ENCODE measurements at places on chromosomes 2 and 18.

GRCh38 chr2:165635532-165635931, 158.5 kb downstream of the GALNT3 start:
- DNase-seq = no peak

GRCh38 chr2:203565076-203565475, 30.0 kb upstream of the RAPH1 start:
- DNase-seq = no peak

DNA sequence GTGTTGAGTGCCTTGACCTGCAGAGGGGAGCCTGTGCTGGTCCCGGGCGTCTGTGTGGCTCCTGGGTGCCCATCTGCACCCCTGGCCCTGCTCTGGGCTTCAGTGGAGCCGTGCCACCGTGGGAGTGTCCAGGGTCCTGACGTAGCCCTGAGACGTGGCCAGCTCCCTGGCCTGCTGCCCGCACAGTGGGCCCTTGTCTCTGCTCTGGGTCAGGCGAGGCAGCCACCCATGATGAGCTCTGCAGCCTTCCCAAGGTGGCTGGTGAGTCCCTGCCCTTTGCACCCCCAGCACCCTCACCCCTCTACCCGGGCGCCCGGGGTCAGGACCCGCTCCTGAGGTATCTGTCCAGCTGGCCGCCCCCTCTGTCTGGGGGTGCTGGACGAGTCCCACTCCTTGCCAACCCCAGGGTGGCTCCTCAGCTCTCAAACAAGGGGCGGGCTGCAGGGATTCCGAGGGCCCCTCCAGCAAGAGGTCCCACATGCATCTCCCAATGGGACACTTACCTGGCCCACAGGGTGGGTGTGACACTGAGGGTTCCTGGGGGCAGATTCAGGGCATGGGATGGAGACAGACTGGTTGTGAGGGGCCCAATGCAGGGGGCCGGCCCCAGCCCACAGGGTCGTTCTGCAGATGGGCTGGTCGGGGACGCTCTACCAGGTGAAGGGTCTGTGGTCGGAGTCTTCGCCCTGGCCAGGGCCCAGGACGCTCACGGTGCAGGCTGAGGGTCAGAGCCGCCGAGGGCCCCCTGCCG, 2.4 kb downstream of the NEU4 start:
- DNase-seq = no peak

DNA sequence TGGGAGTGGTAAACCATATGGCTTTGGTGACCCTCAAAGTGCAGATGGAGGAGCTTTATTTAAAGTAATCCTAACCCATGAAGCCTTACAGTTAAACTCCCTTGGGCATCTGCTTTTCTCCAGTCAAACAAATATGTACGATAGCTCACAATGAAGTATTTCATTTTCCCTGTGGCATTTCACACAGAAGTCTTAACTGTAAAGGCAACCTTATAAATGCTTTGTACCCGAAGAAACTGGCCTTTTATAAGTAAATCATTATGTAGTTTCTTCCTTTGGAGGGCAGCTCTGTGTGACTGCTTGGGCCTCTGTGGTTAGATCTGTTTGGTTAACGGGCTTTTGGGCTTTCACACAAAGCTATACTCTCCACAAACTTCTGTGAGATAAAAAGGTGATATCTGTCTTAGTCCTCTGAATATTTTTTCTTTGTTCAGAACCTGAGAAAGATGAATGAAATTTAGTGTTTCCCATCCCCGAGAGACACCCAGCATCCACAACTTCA, 46.6 kb downstream of the SCN1A start:
- no peak for DNase-seq

GRCh38 chr18:10930076-10930475, 219.3 kb downstream of the PIEZO2 start:
- no peak for DNase-seq

- no peak for DNase-seq
These were observed 1147.1 kb downstream of the CNTNAP5 start for GRCh38 chr2:125172181-125172580.

GRCh38 chr18:34521040-34521439, 189.1 kb upstream of the DTNA start:
- DNase-seq = no peak

DNA sequence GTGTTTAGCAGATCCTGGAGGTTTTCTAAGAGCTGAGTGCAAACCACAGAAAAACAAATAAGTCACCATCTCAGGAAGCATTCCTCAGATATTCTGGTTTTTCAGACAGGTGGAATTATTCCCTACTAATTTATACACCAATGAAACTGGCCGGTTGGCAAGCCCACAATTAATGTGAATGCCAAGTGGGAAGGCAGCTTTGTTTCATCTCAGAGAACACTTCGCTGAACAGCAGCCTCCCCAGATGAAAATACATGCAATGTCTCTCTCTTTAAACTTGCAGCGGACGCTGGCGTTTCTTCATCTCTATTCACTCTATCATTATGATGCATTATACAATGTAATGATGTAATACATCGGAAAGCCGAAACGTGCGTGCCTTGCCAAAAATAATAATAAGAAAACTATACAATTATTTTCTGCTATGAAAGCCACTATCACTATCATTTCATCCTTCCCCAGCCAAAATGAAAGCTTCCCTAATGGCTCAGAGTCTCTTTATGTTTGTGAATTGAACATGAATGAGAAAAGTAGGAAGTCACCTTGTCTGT, 649.4 kb downstream of the BCL11A start:
- no peak for DNase-seq
